ENCODE measurements at places on chromosomes 4 and X.
A peak's percentile ranks its signal among the peaks of the same experiment; 100 is the strongest.

GRCh38 chr4:124277691-124278090 lies 434.8 kb downstream of the ANKRD50 start:
- DNase-seq: no peak

GRCh38 chr4:158182736-158183135 lies 9.9 kb upstream of the GASK1B start:
- no peak for DNase-seq

- no peak for DNase-seq
Measured at GRCh38 chr4:147103403-147103946, 157.8 kb upstream of the TTC29 start.

- DNase-seq: no peak
Measured at GRCh38 chr4:161336016-161336530, 827.7 kb downstream of the FSTL5 start.

- no peak for DNase-seq
Measured at GRCh38 chrX:85591536-85591935, 212.1 kb upstream of the POF1B start.

- peak; percentile 32 for DNase-seq
Measured at GRCh38 chrX:103343105-103343504, 13.1 kb downstream of the TCEAL7 start.

- no peak for DNase-seq
Measured at GRCh38 chr4:6524436-6524835, 50.6 kb upstream of the MAN2B2 start.

- DNase-seq: no peak
Measured at GRCh38 chrX:94492541-94492940, 818.5 kb downstream of the FAM133A start.

DNA sequence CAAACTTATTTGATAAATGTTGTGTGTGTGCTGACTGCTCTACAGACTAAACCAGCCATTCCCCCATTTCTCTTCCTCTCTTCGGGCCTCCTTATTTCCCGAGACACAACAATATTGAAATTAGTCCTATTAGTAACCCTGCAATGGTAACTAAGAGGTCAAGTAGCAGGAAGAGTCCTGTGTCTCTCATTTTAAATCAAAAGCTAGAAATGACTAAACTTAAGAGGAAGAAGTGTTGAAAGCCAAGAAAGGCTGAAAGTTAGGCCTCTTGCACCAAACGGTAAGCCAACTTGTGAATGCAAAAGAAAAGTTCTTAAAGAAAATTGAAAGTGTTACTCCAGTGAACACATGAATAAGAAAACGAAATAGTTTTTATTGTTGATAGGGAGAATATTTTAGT lies 357.8 kb upstream of the SLC7A11 start:
- no peak for DNase-seq

DNA sequence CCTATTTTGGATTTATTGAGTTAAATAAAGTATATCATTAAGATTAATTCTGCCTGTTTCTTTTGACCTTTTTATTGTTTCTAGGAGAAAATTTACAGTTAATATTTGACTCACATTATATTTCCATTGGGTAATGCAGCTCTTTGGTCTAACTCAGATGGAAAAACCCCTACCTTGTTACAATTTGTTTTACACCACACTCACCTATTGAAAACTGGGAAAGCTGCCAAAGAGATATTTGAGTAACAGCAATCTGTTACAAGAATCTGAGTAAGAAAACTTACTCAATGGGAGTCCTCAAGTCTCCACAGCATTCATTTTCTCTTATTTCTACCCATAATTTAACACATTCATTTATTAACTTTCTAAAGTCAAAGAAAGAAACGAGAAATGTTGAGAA lies 108.0 kb upstream of the TLL1 start:
- DNase-seq: no peak

- DNase-seq: no peak
Measured at GRCh38 chr4:832108-832507, 6.2 kb upstream of the CPLX1 start.

DNA sequence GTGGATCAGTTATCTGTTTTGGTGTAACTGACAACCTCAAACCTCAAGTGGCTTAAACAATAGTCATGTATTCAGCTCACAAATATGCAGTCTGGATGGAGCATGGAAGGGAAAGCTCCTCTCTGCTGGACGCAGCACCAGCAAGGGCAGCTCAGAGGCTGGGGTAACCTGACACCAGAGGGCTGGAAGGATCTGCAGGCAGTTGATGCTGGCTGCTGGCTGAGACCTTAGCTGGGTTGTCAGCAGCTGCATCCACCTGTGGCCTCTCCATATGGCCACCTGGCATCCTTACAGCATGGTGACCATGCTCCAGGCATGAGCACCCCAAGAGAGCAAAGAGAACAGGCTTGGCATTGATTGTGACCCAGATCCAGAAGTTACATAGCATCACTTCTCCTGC lies 46.7 kb downstream of the ENPP6 start:
- no peak for DNase-seq

- DNase-seq: no peak
Measured at GRCh38 chr4:37157476-37158167, 86.9 kb upstream of the NWD2 start.

- DNase-seq: no peak
Measured at GRCh38 chr4:52822583-52822971, 39.5 kb upstream of the RASL11B start.

DNA sequence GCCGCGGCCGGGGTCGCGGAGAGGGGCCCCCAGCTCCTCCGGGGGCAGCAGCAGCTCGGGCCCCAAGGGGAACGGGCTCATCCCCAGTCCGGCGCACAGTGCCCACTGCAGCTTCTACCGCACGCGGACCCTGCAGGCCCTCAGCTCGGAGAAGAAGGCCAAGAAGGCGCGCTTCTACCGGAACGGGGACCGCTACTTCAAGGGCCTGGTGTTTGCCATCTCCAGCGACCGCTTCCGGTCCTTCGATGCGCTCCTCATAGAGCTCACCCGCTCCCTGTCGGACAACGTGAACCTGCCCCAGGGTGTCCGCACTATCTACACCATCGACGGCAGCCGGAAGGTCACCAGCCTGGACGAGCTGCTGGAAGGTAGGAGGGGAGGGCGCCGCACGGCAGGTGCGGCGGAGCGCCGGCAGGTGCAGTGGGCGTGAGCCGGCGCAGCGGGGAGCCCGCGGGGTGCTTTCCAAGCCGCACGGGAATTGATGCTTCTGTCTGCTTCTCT lies 886 bp downstream of the DCLK2 start:
- DNase-seq: no peak

- DNase-seq: no peak
Measured at GRCh38 chr4:24674279-24674678, 89.9 kb upstream of the DHX15 start.

Data from CD4-positive, alpha-beta memory T cell (primary cell).